Putamen (tissue), 1 donor: ENCODE measurements at places on chromosomes 2 and 18.

DNA sequence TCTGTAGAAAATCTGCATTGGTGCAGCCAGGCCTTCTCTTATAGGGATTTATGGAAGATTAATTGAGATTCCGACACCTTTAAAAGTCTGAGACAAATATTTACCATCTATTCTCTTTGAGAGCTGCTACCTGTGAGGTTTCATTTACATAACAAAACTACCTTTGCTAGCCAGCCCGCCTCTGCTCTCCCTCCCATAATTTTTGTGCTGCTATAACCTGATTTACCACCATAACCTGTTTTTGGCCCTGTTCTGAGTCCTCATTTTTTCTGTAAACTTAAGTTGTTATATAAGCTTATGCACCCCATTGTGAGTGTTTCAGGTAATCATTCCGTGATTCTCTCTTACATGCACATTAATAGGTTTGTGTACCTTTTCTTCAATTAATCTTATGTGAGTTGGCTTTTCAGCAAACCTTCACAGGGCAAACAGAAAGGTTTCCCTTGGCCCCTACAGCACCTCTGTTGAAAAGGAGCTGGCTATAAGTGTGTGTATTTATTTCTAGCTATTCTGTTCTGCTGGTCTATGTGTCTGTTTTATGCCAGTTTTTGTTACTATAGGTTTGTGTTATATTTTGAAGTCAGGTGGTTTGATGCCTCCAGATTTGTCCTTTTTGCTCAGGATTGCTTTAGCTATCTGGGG lies 114.9 kb upstream of the XIRP2 start:
- DNase-seq = no peak

GRCh38 chr2:241796209-241796608 lies 12.8 kb upstream of the NEU4 start:
- no peak for DNase-seq

- DNase-seq = no peak
These were observed 78.2 kb upstream of the ITGB6 start for GRCh38 chr2:160278101-160278878.

- no peak for DNase-seq
These were observed 747.3 kb downstream of the ADCYAP1 start for GRCh38 chr18:1652018-1652417.

- DNase-seq = no peak
These were observed 25.3 kb downstream of the SCG2 start for GRCh38 chr2:223576873-223577272.

GRCh38 chr18:44321868-44322590 lies 358.7 kb upstream of the SETBP1 start:
- no peak for DNase-seq

DNA sequence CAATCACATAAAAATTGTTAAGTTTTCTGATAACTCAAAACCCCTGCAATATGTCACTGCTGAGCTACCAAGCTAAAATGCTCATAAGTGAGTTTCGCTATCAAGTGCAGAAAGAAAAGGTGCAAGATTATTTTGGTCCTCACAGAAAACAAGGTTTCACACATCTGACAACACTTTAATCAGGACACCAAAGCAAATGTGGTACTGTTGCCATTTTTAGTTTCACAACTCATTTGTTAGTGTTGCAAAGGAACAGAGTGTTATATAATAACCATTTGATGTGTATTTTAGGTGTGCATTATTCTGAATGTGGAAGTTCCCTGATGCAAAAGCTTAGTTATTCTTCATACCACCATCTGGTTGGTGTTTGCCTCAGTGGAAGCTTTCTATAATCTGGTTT lies 956.2 kb downstream of the DSC3 start:
- no peak for DNase-seq

DNA sequence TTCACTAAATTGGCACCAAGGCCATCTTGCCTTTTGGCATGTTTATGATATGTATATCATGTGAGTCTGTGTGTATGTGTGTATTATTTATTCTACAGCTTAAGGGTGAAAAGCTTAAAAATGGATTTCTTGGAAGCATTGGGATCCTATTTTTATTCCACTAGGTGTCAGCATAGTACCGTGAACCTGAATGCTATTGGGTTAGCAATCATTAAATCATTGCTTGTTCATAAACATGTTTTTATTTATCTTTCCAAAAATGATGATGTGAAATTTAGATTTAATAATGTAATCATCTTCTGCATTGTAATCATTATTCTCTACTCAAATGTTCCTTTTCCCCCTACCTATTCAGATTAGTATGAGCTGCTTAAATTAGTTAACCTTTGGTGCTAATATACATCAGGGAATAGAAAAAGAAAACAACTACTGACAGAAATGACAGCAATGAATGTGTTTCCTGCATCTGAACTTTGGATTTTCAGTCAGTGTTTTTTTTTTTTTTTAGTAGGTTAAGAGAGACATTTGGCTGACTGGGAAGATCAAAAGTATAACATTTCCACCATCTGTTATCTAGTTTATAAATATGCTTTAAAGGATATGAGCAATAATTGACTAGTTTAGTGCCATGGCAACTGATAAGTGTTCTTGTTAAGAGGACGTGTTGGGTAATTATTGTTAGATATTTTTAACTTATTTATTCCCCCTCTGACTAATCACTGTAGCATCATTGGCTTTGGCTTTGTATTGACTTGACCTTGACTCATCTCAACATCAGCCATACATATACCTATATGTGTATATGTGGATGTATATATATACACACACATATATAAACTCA lies 14.1 kb upstream of the ZSWIM2 start:
- DNase-seq = peak; percentile 12

DNA sequence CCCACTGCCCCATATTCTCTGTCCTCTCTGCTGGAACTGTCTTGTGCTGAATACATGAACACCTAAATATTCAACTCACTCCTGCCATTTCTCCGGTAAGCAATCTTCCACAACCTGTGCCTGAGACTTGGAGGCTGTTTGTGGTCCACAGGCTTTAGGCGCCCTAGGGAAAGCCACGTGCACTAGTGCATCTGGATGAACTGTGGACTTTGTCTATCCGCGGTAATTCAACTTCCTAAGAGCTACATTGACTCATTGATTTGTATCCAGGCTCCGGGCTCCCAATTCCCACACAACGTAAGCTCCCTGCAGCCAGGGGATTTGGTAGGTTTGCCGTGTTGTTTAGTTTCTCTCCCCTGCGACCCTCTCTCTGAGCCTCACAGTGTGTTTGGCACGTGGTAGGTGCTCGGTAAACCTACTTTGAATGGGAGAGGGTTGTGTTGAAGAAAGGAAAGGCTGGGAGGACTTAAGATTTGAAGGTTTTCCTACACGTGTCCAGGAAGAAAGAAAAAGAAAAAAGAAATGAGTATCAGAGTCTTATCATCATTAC lies 718.2 kb downstream of the DPP10 start:
- no peak for DNase-seq

GRCh38 chr2:36677996-36678605 lies 18.4 kb upstream of the VIT start:
- DNase-seq = no peak

DNA sequence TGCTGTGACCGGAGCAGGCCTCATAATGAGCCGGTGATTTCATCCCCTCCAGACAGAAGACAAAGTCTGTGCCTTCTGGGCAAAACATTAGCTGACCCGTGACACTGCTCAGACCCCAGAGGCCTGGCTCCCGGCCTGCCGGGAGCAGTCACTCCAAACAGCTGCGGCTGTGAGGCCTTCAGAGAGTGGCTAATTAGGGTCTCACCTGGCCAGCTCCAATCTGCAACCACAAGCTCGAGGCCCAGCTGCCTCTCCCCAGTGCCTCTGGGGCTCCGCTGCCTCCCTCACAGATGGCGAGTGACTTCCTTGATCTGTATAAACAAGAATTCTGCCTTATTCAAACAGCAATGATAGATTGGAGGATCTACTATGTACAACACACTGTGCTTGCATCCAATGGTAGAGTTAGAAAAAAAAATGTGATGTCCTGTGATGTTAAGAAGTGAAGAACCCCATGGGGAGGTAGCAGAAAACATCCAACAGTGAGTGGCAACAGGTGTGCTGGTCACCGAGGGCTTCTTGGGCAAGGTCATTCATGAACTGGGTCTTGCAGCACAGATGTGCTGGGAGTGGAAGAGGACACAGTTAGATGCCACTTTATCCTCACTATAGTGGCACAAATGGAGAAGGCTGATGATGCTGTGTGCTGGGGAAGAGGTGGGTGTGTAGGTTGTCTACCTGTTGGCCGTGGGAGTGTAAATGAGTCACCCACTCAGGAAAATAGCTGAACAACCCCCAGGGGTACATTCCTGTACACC lies 98.2 kb upstream of the ASAP2 start:
- DNase-seq = no peak

- no peak for DNase-seq
These were observed 22.9 kb downstream of the EPAS1 start for GRCh38 chr2:46320141-46320567.

GRCh38 chr18:11091746-11092145 lies 57.6 kb downstream of the PIEZO2 start:
- DNase-seq = no peak

- DNase-seq = no peak
These were observed 99.7 kb upstream of the ID2 start for GRCh38 chr2:8582191-8582590.

GRCh38 chr2:67984600-67984999 lies 78.2 kb downstream of the C1D start:
- DNase-seq = no peak

DNA sequence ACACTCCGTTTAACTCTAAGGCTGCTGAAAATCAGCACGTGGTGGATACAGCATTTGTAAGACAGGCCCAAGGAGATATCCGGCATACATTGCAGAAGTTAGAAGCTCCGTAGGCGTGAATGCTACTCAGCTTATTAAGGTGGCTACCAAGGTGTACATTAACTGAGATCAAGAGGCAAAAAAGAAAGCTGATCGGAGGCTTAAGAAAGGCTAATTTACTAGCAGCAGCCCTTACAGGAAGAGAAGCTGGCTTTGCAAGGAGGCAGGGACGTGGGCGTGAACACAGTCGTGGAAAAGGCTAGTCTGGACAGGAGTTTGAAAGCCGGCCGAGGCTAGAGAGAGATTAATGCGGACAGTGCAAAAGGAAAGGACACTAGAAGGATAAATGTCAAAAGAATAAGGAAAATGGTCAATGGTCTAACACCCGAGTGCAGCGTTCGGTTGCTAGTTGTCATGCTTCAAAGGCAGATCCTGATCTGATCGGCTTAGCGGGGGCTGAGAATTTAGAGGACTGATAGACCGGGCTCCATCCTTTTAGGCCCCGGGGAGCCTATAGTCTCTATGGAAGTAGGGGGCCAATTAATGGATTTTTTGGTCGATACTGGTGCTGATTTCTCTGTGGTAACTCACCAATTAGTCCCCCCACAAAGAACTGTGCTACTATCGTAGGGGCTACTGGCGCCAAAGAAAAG lies 45.6 kb upstream of the SELENOI start:
- DNase-seq = no peak

DNA sequence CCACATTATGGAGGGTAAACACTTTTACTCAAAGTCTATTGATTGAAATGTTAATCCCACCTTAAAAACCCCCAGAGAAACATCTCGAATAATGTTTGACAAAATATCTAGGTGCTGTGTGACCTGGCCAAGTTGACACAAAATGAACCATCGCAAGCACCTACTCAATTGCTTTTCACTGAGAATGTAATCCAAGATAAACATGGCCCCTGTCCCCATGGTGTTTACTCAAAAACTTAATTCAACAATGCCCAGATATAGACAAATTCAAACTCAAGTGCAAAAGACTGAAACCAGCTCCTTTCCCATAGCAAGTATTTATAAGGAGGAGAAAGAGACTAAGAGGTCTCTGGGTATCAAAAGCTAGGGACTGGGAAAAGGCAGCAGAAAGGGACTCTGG lies 15.0 kb upstream of the ACMSD start:
- no peak for DNase-seq

DNA sequence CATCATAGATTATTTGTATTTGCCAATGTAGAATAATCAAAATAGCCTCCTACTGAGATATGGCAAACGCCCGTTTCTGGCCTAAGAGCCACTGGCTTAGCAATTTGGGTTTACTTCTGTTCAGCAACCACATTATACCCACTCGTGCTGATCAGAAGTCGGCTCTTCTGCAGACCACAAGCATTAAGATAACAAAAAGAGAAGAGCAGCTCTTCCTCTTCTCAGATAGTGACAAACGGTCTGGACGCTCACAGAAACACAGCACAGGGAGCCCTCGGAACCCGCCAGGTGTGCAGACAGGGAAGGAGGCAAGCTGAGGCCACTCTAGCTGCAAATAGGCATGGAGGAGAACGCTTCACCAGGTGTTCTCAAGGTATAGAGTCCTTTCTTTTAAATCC lies 164.0 kb downstream of the HDAC4 start:
- DNase-seq = no peak

DNA sequence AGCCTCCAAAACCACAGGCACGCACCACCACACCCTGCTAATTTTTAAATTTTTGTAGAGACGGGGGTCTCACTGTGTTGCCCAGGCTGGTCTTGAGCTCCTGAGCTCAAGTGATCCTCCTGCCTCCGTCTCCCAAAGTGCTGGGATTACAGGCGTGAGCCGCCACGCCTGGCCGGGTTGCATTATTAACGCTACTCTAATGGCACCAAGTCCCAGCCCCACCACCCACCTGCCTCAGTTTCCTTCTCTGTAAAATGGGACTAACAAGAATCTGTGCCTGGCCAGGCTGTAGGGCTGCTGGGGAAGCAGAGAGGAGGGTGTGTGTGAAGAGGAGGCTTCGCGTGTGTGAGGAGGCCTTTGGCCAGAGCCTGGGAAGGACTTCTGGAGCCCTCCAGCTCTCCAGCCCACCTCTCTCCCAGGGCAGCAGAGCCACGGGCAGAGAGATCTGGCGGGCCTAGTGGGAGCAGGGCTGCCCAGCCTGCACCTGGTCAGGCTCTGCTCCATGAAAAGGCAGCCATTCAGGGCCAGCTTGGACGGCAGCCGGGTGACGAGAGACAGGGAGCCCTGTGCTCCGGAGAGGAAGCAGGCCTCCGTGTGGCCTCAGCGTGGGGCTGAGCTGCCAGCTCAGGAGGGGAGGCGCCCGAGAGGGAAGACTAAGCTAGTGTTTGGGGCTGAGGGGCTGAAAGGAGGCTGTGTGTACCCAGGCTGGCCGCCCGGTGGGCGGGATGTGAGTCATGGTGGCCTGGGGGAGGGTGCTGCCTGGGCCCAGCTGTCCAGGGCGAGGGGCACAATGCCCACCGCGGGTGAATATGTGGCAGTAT lies 7.4 kb upstream of the B3GNT7 start:
- DNase-seq = peak; percentile 97

DNA sequence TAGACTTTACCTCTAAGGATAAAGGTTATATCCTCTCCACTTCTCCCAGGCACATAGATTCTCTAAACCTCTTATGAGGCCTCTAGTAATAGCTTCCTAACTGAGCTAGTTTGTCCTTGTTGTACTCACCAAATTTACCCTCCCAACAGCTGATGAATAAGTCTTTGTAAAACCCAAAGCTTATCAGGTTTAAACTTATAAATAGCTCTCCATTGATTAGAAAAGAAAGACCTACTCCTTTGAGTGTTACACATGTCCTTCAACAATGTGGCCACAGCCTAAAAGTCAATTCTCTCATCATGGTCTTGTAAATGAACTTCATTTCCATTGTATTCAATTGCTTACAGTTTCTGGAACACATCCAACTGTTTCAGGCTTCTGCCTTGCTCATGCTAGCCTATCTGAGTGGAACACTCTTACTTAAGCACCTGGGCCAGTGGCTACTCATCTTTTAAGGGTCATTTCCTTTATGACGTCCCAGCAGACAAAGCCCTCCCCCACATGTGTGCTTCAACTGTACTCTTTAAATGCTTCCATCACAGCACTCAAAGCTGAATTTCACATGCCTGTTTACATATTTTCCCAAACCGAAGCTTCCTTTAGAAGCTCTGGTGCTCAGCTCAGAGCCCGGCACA lies 131.6 kb downstream of the CDH2 start:
- no peak for DNase-seq
